ENCODE measurements at places on chromosomes 5 and 9. TPM values are rescaled to one million over a fixed set of nuclear protein-coding genes. Genes with fewer than 3 reads are reported as not detected.

The ALDOB gene
- 0.53 TPM for total RNA-seq

The CDH9 gene
- total RNA-seq: not detected

The CER1 gene
- not detected for total RNA-seq

The OTP gene
- total RNA-seq: not detected

The C7 gene
- total RNA-seq: 582 TPM

The KIF24 gene
- 0.34 TPM for total RNA-seq

The GNA14 gene
- 5.5 TPM for total RNA-seq

Measured in left cardiac atrium (tissue), 4 donors.